Transverse colon (tissue), 4 donors: ENCODE measurements at places on chromosomes 7 and 10. TPM values are rescaled to one million over a fixed set of nuclear protein-coding genes. Genes with fewer than 3 reads are reported as not detected.

PAPSS2 gene
- 117 TPM for total RNA-seq

AKR1C4 gene
- total RNA-seq = not detected

CYP3A4 gene
- total RNA-seq = 22.1 TPM

FLNC gene
- 21.3 TPM for total RNA-seq

TMEM178B gene
- 0.32 TPM for total RNA-seq
